OCI-LY7 (cell line): ENCODE measurements at places on chromosomes 5 and 9.

GRCh38 chr5:178238711-178239592 is 6.3 kb upstream of the PHYKPL start:
- DNase-seq = no peak

- peak; percentile 1 for DNase-seq
Observed at GRCh38 chr5:164132358-164132757, 626.9 kb downstream of the MAT2B start.

GRCh38 chr5:98780390-98780789 is 6.9 kb downstream of the RGMB start:
- DNase-seq = no peak

DNA sequence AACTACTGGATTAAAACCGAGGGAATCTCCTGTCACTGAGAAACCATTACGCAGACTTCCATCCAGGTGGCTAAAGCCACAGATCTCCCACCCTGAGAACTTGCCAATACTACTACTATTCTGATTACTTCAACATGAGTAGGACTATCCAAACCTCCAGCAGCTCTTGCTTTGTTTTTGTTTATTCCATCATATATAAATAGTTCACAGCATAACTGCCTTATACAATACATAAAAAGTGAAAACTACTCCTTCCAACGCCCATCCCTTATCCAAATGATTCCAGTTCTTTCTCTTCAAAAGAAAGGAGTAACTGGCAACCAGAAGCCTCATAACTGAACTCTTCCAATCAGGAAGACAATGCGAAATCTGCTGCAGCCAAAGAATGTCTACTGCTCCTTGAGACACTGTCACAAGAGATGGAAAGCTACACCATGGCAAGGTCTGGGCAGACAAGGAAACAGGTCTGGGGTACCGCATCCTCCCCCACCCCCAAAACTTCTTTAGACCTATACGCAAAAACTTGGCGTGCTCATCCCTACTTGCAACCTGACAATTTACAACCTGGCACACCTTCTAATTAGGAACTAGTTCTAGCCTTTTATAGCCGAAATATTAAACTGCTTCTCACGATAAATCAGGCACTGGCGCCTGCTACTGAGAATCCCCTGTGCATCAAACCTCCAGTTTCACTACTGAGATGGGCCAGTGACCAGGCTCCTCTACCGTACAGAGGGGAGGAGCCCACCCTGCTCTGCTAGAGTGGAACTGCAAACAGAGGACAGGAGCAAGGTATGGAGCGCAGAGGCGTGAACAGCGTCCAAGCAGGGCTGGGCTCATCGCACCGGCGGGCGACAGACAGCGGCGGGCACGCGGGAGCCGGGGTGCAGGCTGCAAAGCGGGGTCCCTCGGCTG is 986 bp downstream of the PLPP1 start:
- DNase-seq = peak; percentile 41

DNA sequence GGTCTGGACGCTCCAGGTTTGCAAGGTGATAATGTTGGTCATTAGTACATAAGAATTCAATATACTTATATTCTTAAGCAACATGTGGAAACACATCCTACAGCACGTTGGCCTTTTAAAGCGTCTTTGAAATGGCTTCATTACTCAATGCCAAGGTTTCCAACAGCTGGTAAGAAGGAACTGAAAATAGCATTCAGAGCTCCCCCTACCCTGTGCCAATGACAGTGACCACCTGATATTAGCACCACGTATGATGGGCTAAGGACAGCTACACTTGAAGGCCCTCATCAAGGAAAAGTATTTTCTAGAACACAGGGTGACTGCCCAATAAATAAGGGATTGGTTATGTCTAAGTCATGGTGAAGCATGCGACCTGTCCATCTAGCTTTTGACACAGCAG is 9.9 kb downstream of the ZNF622 start:
- DNase-seq = no peak
